Ammon's horn (tissue), 1 donor: ENCODE measurements at places on chromosomes 2 and 18.

- no peak for DNase-seq
Observed at GRCh38 chr2:18244845-18245244, 315.6 kb downstream of the RDH14 start.

- DNase-seq, result no peak
Observed at GRCh38 chr18:825891-826585, 14.0 kb upstream of the YES1 start.

- peak; percentile 71 for DNase-seq
Observed at GRCh38 chr2:238287737-238288649, at the start of gene PER2. PER2 (minus strand) TSS chr2:238288610; CDS start chr2:238277936, 10,674 bp downstream.

GRCh38 chr2:215479121-215479520 lies 43.3 kb upstream of the FN1 start:
- DNase-seq, result no peak

DNA sequence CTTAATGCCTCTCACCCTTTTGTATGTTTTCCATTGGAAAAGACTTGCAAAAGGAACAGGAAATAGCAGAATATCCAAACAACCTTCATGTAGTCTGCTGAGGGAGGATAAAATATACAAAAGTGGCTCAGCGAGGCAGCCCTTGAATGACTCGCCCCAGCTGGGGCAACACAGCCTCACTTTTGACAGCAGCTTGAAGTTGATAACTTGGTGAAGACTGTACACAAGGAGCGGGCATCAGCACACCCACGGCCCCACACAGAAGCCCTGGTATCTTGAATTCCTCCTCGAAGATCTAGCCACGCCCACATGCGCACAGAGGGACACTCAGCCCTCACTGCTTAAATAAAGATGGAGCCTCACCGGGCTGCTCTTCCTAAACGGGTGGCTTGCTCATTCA lies 161.0 kb downstream of the IRS1 start:
- no peak for DNase-seq

GRCh38 chr18:39705362-39705761 lies 2139.8 kb upstream of the CELF4 start:
- DNase-seq, result no peak

- no peak for DNase-seq
Observed at GRCh38 chr18:14924226-14924625, 176.3 kb downstream of the ANKRD30B start.

DNA sequence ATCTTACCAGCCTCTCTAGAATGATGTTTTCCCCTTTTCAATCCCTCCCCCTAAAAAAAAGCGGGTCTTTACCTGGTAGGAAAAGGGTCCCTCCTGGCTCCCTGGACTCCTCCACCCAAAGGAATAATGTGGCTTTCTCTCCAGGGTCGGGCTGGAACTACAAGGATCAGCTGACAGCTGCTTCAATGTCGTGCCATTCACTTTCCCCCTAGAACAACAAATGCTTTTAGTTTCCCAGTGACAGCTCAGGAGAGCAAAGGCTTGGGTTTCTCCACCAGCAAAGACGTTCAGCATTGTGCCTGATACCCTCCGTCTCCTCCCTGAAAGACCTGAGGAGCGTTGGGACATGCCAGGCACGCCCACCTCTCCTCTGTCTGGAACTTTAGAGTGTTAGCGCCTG lies 173.8 kb upstream of the SIX3 start:
- DNase-seq, result peak; percentile 9

DNA sequence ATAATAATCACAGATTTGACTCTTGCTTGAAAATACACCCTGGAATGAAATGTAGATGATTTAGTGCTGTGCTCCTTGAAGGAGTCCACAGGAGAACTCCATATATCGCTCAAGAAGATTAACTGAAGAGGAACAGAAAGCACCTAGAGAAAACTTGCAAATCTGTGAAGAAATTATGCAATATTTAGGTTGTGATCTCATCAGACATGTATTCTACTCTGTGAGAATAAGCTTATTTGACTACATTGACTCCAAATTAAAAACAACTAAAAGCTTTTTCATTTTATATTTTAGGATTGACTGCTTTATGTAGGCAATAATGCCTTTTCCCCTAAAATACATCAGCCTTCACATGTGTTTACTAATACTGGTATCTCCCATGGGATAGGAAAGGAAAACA lies 906.6 kb upstream of the LRATD1 start:
- DNase-seq, result no peak

- DNase-seq, result no peak
Observed at GRCh38 chr2:175730050-175730449, 272.0 kb downstream of the LNPK start.

DNA sequence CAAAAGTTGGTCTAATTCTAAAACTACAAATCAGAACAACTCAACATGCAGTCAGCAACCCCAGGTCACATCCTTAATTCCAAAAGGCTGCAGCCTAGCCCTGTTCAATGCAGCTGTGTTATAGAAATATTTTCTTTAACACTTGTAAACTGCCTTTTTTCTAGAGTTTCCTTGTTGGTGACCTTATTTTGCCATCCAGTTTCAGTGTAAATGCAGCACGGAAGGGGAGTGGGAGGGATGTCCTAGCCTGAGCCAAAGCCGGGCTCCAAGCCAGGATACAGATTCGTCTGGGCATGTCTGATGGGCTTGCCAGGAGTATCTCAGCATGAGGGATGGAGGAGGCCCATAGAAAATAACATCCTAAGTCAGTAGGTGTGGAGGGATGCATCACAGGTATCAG lies 17.7 kb upstream of the SP3 start:
- DNase-seq, result peak; percentile 73

DNA sequence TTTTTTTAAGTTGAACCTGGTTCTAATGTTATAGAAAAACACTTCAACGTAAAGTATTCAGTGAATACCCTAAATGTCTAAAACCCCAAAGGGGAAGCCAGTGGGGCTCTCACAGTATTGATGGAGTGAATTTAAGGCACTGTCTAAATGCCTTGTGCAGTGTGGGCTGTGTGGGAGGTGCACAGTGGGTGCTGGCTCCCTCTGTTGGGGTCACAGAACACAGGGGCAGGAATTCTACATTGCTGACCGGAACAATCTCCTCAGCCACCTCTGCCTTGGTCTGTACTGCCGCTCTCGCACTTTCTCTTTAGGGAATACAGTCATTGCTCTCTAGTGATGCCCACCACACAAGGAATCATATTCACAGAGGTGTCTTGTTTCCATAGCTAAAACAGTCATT lies 45.4 kb downstream of the SPRED2 start:
- DNase-seq, result no peak

GRCh38 chr18:74493689-74494088 lies 2.5 kb upstream of the CNDP2 start:
- DNase-seq, result peak; percentile 79

GRCh38 chr2:88196490-88197087 lies 26.4 kb downstream of the THNSL2 start:
- no peak for DNase-seq

- no peak for DNase-seq
Observed at GRCh38 chr2:222270396-222270795, 28.4 kb downstream of the PAX3 start.

- DNase-seq, result no peak
Observed at GRCh38 chr2:26039603-26040323, 5.9 kb downstream of the RAB10 start.

DNA sequence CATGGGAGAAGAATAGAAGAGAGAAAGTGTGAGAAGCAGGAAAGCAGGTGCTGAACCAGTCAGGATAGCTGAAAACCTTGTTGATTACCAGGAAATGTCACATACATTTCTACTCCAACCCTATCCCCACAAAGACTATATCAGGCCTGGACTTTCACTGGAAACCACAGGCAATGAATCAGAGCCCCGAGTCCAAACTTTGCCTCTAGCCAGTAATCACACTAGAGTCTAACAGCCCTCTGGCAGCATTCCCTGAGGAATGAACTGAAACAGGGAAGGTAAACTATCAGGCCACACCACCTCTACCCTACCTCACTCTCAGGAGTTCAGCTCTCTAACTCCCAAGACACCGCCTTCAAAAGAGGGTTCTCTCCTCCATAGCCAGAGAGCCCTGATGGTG lies 18.7 kb upstream of the IHH start:
- no peak for DNase-seq

DNA sequence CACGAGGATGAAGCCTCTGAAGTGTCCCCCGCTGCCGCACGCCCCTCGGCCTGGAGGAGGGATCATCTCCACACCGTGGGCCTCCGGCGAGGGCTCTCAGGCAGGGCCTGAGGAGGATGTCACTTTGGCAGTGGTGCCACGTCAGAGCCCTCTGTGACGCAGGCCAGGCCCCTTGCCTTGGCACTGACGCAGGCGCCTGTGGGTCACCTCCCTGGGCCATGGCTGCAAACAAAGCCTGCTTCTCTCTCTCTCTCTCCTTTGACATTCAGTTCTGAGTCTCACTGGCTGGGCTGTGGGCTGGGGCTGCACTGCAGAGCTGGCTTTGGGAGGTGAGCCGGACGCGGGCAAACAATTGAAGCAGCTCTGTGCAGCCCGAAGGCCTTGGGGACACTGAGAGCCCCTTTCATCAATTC lies 273.7 kb downstream of the TWIST2 start:
- peak; percentile 88 for DNase-seq

GRCh38 chr2:135030826-135031225 lies 16.4 kb downstream of the MAP3K19 start:
- DNase-seq, result no peak

GRCh38 chr2:46555011-46555410 lies 75.6 kb downstream of the TMEM247 start:
- DNase-seq, result no peak

DNA sequence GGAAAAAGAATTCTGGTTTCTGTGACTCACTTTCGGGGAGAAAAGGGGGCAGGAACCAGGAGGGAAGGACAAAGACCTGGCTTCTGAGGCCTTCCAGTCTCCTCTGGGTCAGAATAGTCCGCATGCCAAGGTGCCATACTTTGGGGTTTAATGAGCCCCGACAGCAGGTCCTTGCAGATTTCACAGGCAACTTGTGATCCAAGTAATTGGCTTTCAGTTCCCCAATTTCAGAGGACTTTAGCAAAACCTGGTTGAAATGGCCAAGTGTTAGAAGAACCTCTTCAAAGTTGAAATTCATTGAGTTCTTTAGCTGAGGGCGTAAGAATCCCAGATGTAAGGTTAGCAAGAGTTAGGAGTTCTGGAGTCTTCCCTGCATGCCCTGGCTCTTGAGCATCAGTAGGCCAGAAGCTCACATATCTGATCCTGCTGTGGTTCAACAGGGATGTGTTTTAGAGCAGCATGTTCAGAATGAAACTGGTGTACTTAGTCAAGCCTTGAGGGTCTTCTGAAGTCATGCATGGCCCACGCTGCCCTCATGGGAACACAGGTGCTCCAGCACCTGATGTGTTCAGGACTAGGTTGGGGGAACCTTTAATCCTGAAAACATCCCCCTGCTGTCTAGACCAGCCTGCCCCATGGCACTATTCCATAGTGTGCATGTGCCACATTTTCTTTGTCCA lies 143.0 kb downstream of the NUP35 start:
- DNase-seq, result no peak

GRCh38 chr2:74045454-74045853 lies 60.7 kb downstream of the TET3 start:
- no peak for DNase-seq

- peak; percentile 10 for DNase-seq
Observed at GRCh38 chr18:77522051-77522675, 272.5 kb downstream of the GALR1 start.

DNA sequence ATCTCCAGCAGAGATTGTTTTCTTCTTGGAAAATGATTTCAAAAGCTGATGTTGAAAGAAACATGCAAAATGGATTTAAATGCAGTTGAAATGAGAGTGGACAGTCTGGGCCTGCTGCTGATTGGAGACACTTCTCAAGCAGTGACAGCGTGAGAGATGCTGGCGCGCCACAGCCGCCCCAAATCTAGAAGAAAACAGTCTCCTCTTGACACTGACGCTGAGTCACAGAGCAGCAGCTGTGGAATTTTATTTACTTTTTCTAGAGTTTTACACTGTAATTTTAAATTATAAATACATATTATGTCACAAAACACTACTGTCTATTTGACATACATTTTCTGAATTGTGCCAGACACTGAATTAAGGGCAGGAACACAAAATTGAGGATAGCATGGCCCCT lies 121.8 kb upstream of the TMEM200C start:
- no peak for DNase-seq
